ENCODE measurements at places on chromosomes 7 and 10.

DNA sequence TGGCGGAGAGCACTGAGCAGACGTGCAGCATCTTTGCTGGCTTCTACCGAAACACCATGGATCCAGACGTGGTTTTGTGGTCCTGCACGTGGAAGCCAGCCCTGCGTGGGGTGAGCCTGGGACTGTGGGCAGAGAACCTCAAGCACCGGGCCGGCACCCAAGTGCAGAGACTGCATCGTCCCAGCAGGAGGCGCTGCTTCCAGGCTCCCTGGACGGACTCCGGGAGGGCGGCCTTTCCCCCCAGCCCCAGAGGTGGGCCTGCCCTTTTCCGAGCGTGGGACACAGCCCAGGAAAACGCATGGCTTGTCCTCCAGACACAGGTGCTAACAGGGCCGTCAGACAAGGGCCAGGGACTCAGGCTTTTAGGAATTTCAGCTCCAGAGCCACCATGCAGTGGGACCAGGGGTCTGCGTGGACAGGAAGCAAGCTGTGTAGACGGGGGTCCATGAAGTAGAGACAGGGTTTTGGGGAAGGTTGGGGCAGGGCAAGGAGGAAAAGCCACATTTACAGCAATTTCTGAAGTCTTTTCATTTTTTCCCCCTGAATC, 303.9 kb downstream of the WDR37 start:
- no peak for DNase-seq

- no peak for DNase-seq
Measured at GRCh38 chr7:70040970-70041766, 442.9 kb downstream of the AUTS2 start.

DNA sequence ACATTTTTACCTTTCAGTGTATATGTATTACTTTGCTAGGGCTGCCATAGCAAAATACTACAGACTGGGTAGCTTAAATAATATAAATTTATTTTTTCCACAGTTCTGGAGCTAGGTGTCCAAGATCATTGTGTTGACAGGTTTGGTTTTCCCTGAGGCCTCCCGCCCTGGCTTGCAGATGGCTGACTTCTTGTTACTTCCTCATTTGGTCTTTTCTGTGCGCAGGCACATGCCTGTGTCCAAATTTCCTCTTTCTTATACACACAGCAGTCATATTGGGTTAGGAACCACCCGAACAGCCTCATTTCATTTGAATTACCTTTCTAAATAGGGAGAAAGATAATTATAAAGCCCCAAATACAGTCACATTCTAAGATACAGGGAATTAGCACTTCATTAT, 521.6 kb upstream of the SORCS1 start:
- no peak for DNase-seq

- no peak for DNase-seq
Measured at GRCh38 chr10:5964736-5965135, 12.6 kb downstream of the IL15RA start.

DNA sequence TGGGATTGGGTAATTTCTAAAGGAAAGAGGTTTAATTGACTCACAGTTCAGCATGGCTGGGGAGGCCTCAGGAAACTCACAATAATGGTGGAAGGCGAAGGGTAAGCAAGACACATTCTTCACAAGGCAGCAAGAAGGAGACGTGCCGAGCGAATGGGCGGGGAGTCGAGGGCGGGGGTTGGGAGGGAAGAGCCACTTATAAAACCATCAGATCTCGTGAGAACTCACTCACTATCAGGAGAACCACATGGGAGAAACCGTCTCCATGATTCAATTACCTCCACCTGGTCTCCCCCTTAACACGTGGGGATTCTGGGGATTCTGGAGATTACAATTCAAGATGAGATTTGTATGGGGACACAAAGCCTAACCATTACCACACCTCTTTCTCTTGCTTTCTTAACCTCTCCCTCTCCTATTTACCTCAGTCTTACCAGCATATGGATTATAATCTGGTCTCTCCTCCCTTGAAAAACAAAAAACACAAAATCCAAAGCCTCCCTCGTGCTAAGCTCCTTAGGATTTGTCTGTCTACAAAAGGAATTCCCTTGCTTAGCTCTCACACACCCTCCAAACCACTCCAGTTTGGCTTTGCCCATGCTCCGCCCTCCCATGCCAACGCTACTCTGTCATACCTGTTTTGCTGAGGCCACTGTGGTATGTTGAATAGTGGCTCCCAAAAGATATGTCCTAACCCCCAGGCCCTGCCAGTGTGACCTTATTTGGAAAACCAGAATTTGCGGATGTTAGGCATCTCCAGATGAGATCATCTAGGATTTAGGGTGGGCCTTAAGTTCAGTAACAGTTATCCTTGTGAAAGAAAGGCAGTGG, 19.6 kb upstream of the EFCAB10 start:
- no peak for DNase-seq

DNA sequence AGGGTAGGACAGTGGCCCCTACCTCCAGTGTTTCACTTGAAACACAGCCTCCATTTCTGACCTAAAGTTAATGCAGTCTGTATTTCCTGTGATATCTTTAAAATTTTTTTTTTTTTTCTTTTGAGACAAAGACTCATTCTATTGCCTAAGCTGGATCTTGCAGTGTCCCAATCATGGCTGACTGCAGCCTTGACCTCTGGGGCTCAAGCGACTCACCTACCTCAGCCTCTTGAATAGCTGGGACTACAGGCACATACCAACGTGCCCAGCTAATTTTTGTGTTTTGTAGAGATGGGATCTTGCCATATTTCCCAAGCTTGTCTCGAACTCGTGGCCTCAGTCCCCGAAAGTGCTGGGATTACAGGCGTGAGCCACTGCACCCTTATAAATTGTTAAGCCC, 16.7 kb upstream of the MGAM2 start:
- no peak for DNase-seq

GRCh38 chr7:126524967-126525366, 727.8 kb downstream of the GRM8 start:
- DNase-seq, result no peak

GRCh38 chr7:149610441-149611011, 112.9 kb upstream of the ZNF746 start:
- no peak for DNase-seq

DNA sequence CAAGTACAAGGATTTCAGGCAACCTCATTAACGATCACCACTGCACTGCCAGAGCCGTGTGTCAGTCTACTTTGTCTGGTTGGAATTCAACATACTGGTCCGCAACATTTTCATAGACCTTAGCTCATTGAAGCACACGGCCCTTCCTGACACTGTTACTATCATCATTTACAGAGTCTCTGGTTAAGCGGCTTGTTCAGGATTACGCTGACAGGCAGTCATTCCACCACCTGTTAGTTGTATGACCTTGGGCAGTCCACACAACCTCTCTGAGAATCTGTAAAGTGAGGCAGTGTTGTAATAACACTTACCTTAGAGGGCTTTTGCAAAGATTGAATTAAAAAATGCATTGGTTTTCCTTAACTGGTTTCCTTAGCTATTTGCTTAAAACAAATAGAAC, 112.6 kb downstream of the AOAH start:
- DNase-seq, result no peak

- DNase-seq, result no peak
Measured at GRCh38 chr10:120503689-120504088, 46.7 kb downstream of the PLPP4 start.

- DNase-seq, result no peak
Measured at GRCh38 chr7:75849573-75849972, 29.3 kb upstream of the RHBDD2 start.

GRCh38 chr7:72781161-72781560, 46.8 kb downstream of the TYW1B start:
- DNase-seq, result no peak

GRCh38 chr7:25014756-25015155, 34.8 kb upstream of the OSBPL3 start:
- DNase-seq, result no peak

DNA sequence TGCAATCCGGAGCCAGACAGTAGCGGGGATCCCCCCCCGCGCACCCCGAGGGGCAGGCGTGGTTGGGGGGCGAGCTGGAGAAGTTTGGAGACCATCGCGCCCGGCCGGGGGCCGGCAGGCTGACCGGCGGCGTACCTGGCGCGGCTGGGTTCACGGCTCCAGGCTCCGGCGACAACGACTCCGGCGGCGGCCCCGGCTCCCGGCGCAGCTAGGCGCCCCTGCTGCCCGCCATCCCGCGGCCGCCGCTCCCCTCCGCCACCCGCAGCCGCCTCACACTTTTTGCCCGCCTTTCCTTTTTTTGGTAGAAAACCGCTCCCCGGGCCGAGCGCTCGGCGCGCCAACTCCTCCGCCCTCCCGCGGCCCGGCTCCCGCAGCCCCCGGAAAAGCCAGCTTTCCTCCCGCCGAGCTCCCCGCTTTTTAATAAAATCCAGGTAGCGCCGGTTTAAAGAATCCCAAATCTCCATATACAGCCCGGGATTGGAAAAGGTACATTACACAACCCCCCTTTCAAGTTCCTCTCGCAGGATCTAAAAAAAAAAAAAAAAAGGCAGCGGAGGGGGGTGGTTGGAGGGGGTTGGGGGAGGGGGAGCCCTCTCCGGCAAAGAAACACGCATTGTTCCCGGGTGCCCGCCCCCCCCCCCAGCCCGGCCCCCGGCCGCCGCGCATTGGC, at the start of gene TNRC18:
Gene TNRC18 (minus strand): TSS at position 529 of the 670 bp plus-strand sequence. CDS start 2,588 bp downstream, outside the sequence.
- no peak for DNase-seq

GRCh38 chr10:47381427-47382379, 2.4 kb downstream of the ZNF488 start:
- DNase-seq, result no peak

GRCh38 chr10:36473122-36473521, 652.3 kb upstream of the ANKRD30A start:
- no peak for DNase-seq

- DNase-seq, result no peak
Measured at GRCh38 chr10:94219829-94220228, 142.9 kb downstream of the NOC3L start.

GRCh38 chr10:32731527-32731926, 226.5 kb downstream of the ITGB1 start:
- no peak for DNase-seq

GRCh38 chr10:58746474-58747185, 234.0 kb downstream of the BICC1 start:
- no peak for DNase-seq

- DNase-seq, result no peak
Measured at GRCh38 chr7:140719721-140720120, 23.2 kb downstream of the NDUFB2 start.

Measured in stimulated activated CD4-positive, alpha-beta T cell treated with anti-CD3 and anti-CD28 coated beads, Interleukin-12 subunit alpha, Interleukin-12 subunit beta, amount 100 ng/mL, for 48 hours (primary cell).